ENCODE measurements at places on chromosomes 5 and 9.
A peak's percentile ranks its signal among the peaks of the same experiment; 100 is the strongest.

- no peak for DNase-seq
These were observed 32.5 kb downstream of the RXRA start for GRCh38 chr9:134358662-134359319.

GRCh38 chr9:114027863-114028465, 50.1 kb downstream of the AMBP start:
- DNase-seq = no peak

- DNase-seq = peak; percentile 44
These were observed 8.6 kb downstream of the SUSD1 start for GRCh38 chr9:112166176-112167140.

GRCh38 chr9:136050266-136050700, 44.8 kb downstream of the NACC2 start:
- no peak for DNase-seq

DNA sequence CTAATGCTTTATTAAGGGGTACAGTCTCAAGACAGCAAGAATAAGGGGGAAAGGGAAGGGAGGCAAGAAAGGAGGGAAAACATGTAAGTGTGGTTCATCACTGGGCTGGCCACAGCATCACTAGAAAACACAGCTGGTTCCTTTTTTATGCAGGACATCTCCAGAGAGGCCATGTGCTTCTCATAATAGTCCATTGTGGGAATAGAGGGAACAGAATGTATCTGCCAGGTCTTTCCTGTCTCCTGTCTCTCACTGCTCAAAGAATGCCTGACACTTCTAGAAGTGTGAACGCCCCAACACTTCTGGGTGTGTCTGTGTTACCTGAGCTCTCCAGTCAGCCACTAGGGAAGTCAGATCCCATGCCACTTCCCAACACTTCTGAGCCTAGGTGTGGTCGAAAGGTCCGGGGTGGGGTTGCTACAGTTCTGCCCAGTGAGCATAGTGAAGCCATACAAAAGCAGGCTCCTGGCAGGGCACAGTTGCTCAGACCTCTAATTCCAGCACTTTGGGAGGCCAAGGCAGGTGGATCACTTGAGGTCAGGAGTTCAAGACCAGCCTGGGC, 255.6 kb upstream of the SLC30A5 start:
- DNase-seq = no peak

DNA sequence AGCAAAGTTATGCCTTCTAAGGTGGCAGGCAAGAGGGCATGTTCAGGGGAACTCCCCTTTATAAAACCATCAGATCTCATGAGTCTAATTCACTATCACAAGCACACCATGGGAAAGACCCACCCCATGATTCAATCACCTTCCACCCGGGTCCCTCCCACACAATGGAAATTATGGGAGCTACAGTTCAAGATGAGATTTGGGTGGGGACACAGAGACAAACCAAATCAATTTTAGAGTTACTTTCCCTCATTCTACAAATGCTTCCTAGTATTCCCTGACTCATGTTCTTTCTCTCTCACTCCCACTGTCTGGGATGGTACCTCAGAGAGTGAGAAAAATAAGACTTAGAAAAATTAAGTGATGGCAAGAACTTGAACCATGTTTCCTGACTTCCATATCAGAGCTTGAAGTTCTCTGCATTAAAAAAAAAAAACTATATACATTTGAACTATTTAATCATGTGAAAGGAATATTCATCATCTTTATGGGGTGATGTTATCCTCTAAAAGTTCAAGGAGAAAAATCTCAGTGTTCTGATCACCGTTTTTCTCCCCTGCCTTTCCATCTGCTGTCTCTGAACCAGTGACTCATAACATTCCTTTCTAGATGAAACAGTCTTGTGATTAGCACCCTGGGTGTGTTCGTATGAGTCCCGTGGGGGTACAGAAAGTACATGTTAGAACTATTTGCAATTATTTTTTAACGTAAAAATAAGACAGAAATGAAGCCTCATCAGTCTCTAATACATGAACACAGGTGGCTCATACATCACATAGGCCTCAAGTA, 282.9 kb downstream of the SLF1 start:
- DNase-seq = no peak

GRCh38 chr9:16075696-16076095, 522.9 kb downstream of the CCDC171 start:
- no peak for DNase-seq

- no peak for DNase-seq
These were observed 235.0 kb downstream of the ISL1 start for GRCh38 chr5:51618234-51618633.

Data from muscle of back (tissue), 13 donors.